Urinary bladder (tissue), 4 donors: ENCODE measurements at places on chromosomes 2 and 18.
A peak's percentile ranks its signal among the peaks of the same experiment; 100 is the strongest.

- DNase-seq: no peak
Measured at GRCh38 chr2:61469424-61470121, 1.3 kb downstream of the USP34 start.

GRCh38 chr2:163983911-163984310, 248.1 kb upstream of the FIGN start:
- no peak for DNase-seq

DNA sequence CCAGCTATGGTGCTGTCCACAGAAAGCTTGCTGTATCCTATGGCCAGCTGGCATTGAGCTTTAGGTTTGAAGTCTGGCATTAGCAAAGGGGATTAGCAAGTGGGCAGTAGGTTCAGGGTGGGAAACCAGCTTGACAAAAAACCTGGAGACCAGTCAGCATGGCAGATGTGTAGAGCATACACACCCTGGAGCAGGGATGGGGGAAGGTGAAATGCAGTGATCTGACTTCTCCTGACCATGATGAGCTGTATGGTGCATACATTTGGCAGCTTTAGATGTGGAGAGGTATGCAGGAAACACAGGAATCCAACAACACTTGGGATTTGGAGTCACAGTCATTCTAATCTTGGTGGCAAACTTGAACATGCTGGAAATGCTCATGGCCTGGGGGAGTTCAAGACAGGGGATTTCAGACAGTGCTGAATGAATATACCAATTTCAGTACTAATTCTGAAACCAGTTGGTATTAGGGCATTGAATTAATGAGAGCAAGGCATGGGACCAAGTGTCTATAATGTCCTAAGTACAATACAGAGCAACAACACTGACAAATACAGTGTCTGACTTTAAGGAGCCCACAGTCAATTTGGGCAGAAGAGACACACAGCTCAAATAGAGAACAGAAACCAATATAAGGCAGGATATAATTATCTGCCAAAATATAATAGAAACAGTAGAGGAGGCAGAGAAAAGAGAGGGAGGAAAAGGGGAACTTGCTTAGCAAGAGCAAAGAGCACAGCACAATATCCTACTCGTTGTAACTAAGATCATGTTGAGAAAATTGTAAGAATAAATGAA, 11.8 kb downstream of the ARHGAP15 start:
- DNase-seq: no peak

GRCh38 chr2:173963323-173963816, 1.8 kb downstream of the SP3 start:
- no peak for DNase-seq

GRCh38 chr2:241637795-241638660, 535 bp downstream of the ATG4B start:
- DNase-seq: no peak

GRCh38 chr18:35522130-35522959, 24.6 kb upstream of the INO80C start:
- no peak for DNase-seq

GRCh38 chr2:196230061-196230854, 58.9 kb upstream of the STK17B start:
- no peak for DNase-seq

GRCh38 chr2:233460726-233461441, 105.7 kb downstream of the USP40 start:
- no peak for DNase-seq

DNA sequence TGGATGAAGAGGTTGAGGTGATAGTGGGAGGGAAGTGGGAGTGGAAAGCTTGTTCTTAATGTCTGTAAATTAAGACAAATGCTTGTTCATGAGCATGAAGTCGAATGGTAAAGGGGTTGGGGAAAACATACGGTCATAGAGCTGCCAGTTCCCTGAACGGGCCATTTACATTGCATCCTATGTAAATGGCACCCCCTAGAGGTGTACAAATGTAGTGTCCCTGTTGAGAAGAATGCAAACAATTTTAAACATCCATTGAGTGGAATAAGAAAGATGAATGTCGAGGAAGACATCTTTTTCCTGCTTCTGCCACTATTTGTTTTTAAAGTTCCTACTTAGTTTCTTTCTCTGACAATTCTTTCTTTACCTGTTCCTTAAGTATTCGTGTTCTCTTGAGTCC, 155.7 kb downstream of the RDH14 start:
- DNase-seq: no peak

DNA sequence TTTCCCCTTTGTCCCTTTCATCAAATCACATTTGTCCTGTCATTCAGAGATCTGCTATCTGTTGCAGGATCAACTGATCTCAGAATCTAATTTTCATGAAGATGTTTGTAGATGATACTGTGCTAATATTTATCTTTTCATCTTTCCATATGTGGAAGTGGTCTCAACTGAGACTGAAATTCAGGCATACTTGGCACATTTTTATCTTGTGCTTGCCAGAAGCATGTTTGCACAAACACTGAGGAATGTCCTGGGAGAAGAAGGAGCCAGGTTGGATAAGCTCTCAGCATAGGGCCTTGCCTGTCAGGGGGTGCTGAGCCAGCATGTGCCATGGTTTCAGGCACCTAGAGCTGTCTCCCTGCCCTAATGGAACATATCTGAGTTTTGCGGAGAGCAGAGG, 24.5 kb upstream of the MMADHC start:
- no peak for DNase-seq

DNA sequence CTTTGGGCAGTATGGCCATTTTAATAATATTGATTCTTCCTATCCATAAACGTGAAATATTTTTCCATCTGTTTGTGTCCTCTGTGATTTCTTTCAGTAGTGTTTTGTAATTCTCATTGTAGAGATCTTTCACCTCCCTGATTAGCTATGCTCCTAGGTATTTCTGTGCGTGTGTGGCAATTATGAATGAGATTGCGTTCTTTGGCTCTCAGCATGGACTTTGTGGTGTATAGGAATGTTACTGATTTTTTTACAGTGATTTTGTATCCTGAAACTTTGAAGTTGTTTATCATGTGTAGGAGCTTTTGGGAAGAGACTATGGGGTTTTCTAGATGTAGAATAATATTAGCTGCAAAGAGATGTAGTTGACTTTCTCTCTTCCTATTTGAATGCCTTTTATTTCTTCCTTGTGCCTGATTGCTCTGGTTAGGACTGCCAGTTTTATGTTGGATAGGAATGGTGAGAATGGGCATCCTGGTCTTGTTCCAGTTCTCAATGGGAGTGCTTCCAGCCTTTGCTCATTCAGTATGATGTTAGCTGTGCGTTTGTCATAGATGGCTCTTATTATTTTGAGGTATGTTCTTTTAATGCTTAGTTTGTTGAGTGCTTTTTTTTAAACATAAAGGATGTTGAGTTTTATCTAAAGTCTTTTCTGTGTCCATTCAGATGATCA, 27.0 kb upstream of the THUMPD2 start:
- DNase-seq: no peak

- peak; percentile 67 for DNase-seq
Measured at GRCh38 chr2:20052861-20053281, 1.4 kb upstream of the LAPTM4A start.

DNA sequence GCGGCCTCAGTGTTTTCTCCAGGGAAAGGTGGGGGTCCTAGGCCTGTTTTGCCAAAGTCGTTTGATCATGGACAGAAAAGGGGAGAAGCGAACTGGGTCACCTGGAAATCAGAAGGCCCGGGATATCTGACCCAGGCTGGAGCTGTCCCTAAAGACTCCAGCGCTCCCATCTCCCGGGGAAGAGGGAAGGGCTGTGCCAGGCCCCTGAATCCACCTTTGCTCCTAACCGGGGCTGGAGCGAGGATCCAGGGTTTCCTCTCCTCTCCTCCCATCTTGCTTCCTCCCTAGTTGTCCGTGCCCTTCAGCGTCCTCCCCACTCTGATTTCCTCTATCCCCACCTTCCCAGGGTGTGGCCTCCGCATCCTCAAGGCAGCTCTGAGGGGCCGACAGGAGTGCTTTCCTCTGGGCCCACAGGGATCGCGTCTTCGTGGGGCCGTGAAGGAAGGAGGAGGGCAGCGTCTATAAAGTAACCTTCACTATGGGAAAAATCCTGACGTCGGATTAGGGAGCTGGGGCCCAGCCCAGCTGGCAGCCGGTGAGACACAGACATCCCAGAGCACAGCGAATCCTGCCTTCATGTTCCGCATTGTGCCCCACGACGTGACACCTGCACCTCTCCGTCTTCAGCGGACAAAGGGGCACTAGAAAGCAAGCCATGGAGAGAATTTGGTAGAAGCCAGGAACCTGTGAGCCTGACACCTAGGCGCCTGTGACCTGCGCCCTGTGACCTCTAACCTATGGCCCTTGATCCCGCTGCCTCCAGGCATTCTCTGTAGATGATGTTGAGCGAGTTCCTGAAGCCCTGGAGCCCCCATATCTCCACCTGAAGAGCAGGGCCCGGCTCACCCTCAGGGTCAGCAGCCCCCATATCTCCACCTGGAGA, 212.7 kb upstream of the SALL3 start:
- DNase-seq: no peak

GRCh38 chr2:42864641-42865280, 72.4 kb upstream of the HAAO start:
- DNase-seq: no peak

DNA sequence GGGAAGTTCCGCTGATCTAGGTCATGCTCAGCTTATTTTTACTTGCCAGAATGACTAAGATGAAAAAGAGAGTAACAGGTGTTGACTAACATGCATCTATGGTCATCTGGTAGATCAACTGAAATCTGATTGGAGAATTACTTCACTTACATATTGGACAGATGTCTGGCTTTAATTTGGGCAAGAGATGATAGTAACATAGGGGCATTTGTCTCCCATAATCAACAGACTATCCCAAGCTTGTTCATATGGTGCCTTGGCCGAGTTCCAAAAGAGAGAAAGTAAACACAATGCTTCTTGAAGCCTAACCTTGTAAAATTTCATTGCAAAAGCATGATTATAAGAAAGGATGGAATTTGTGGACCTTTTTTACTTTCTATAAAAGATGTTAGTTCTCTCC, 503.7 kb downstream of the ADCYAP1 start:
- DNase-seq: no peak

DNA sequence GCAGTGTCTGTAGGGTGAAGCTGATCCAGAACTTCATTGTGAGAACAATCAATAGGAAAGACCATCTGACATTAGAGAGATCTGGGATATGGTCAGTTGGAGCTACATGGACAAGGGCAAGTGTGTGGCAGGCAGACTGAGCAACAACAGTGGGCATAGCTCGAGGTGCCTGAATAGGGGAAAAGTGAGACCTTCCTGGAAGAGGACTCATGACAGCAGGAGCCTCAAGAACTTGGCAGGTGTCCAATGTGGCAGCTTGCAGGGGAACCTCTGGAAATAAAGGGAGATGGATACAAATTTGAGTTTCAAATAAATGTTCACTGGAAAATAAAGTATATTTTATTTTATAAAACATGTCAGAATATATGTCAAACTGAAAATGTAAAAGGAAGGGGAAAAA, 117.9 kb downstream of the TANC1 start:
- no peak for DNase-seq

- DNase-seq: no peak
Measured at GRCh38 chr2:195842932-195843331, 185.9 kb downstream of the SLC39A10 start.

DNA sequence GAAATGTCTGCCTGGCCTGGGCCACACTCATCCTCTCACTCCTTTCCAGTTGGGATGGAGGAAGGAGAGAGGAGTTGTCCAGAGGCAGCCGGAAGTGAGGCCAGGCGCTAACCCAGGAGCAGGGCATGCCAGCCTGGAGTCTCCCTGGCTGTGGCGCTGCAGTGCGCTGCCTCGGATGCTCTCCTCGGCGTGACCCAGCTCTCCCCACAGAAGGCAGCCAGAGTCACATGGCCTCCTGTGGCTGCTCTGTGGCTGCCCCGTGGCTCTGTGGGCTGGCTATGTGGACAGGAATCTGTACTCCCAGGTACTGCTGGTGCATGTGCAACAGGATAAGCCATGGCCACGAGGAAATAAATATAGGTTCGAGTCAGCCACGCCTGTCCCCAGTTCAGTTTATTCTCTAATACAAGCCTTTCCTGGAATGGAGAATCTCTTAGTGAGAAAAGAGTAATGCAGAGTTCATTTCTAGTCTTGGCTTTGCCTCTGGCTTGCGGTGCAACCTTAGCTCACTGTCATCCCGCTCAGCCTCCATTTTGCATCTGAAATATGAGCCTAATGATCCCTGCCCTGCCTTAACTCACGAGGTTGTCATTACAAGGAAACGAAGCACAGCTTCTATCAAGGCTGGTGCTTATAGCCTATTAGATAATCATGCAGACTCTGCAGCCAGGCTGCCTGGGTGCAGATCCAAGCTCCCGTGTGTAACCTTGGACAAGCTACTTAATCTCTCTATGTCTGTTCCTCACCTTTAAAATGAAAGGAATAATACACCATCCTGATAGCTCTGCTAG, 106.3 kb downstream of the ANTXR1 start:
- DNase-seq: no peak

- DNase-seq: peak; percentile 6
Measured at GRCh38 chr2:98086491-98087446, at the start of gene VWA3B. Gene VWA3B, plus strand, starts transcription at chr2:98087167. Its CDS starts 5,926 bp downstream, at chr2:98093093.

DNA sequence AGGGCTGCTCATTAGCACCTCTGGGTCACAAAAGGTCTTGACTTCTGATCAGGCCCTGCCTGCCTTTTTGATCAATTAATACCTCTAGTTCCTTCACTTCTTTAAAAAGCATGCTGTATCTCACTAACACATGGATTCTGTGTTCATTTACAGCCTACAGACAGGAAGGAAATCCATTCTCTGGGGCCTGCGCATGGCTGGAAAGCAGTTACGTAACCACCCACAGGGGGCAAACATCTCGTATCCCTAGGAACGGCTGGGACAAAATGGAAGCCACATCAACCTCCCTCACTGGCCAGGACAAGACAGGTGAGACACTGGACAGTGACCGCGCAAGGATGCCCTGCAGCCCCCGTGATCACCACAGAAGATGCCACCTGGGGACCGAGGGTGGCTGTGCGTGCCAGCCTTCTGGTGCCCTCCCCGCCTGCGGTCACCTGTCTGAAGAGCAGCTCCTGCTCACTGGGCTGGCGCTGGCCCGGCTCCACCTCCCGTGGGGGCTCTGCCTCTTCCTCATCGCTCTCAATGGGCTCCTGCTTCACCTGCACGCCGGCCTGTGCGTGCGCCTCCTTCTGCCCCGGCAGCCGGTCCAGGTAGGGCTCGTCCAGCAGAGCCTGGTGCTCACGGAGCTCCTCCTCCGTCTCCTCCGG, 266.9 kb downstream of the TWIST2 start:
- DNase-seq: no peak

GRCh38 chr2:172953970-172954852, 121.4 kb upstream of the MAP3K20 start:
- peak; percentile 46 for DNase-seq

GRCh38 chr18:73232933-73233332, 365.1 kb upstream of the NETO1 start:
- no peak for DNase-seq
